ENCODE measurements at places on chromosomes 12 and 14.

DNA sequence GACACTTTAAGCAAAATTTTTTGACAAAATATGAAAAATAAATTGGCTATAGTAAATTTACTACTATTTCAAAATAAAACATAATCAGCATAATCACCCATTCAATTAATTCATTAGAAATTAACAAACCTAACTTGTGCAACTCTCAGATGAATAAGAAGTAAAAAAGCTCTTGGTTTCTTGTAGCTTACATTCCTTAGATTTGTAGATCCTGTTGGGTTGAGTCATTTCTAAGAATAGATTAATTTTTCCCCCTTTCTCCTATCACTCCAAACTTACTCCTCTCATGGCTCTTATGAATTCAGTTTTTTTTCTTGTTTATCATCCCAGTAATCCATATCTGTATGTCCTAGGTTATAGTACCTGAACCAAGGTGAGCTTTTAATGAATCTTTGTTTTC lies 230.9 kb upstream of the LRIG3 start:
- no peak for DNase-seq

DNA sequence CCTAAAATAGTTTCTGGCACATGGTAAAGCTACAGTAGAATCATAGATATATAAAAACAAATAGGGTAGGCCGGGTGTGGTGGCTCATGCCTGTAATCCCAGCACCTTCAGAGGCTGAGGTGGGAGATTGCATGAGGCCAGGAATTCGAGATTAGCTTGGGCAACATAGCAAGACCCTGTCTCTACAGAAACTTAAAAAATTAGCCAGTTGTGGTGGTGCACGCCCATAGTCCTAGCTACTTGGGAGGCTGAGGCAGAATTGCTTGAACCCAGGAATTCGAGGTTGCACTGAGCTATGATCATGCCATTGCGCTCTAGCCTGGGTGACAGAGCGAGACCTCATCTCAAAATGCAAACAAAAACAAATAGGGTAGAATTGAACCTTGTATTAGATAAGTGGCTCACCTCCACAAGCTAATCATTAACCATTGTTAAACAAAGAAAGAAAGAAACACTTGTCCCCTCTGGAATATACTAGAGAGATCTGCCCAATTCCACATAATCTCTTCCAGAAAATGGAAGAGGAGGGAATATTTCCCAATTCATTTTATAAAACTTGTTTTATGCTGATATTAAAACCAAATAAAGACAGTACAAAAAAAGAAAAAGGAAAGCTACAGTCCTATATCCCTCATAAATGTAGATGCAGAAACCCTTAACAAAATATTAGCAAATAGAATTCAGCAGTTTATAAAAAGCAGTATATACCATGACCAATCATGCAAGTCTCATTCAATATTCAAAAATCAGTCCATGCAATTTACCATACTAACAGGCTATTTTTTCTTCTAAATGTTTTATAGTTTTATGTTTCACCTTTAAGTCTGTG lies 22.7 kb upstream of the DHRS2 start:
- DNase-seq: no peak

GRCh38 chr12:59452746-59453145 lies 143.1 kb upstream of the SLC16A7 start:
- DNase-seq: no peak

DNA sequence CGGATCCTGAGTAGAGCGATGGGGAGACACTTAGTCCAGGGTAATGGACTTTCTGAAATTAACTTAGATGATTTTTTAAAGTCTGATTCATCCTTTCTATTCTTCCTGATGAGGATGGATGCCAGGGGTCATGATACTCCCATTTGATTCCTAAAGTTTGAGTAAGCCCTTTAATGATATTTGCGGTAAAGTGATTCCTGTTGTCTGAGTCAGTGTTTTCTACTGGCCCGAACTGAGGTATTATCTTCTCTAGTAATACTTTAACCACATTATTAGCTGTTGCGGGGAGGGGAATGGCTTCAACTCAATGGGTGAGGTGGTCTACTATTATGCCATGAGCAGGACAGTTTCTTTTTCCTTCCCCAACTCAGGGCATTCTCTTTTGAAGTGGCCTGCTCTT lies 111.6 kb downstream of the RIN3 start:
- DNase-seq: no peak

DNA sequence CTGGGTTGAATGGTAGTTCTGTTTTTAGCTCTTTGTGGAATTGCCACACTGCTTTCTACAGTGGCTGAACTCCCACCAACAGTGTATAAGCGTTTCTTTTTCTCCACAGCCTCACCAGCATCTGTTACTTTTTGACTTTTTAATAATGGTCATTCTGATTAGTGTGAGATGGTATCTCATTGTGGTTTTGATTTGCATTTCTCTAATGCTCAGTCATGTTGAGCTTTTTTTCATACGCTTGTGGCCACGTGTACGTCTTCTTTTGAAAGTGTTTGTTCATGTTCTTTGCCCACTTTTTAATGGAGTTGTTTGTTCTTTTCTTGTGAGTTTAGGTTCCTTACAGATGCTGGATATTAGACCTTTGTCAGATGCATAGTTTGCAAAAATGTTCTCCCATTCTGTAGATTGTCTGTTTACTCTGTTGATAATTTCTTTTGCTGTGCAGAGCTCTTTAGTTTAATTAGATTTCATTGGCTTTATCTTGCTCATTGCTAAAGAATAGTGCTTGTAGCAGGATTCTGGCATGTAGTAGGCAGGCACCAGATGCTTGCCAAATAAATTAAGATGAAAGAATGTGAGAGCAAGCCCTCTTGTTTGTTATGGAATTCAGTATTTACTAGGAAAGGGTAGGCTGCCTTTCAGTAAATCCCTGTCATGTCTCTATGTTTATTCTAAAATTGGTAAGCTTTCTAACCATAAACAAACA lies 86.8 kb downstream of the PDE3A start:
- DNase-seq: no peak

DNA sequence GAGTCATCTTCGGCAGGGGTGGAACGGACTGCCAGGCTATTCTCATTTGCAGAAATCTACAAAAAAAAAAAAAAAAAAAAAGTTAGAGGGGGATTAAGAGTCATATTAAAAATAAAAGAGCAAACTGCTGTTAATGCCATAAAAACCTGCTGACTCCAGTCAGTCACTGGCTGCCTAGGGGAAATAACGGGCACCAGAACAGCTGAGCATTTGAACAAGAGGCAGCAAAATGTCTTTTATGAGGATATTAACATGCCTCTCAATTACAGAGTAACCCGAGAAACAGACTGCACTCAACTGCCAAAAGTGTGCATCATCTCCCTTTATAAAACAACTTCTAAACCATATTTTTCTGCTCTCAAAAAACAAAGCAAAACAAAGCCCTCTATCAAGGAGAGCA lies 28.7 kb upstream of the CERS5 start:
- DNase-seq: no peak

DNA sequence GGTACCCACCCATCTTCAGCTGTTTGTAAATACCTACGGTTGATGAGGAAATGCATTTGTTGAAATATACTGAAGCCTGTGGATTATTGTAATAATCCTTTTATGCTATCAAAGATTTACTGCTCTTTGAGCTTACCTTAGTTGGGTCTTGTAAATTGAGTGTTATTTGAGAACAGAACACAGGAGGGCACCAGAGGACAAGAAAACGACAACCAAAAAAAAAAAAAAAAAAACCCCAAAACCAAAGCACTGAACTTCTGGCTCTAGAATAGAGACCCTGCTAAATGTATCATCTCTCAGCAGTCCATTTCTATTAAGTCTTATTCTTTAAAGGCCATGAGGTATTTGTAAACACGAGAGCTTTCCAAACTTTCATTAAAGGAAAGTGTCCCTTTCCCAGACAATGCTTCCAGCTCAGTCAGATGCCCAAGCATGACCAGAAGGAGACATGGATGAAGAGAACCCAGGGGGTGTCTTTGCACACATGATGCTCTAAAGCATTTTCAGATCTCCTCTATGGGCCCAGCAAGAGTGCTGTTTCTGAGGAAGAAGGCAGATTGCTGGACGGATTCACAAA lies 763.9 kb downstream of the NRXN3 start:
- no peak for DNase-seq

GRCh38 chr12:51868821-51869495 lies 18.9 kb upstream of the ANKRD33 start:
- no peak for DNase-seq

DNA sequence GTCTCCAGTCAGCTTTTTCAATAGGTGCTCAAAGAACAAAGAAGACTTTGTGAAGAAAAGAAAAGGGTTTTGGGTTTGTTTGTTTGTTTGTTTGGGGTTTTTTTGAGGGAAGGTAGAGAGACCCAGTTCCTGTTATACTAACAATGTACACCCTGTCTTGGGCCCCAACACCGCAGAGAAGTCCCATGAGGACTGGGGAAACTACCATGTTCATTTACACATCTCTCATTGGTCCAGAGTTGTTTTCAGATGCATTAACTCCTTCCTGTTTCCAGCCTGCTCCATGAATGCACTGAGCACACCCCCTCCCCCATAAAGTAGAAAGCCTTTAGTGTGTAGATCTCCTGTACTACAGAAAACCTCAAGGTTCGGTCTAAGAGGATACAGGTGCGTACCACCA lies 51.1 kb upstream of the SLC8A3 start:
- no peak for DNase-seq

GRCh38 chr12:68781728-68782127 lies 26.2 kb upstream of the MDM2 start:
- no peak for DNase-seq

- DNase-seq: no peak
These were observed 97.2 kb downstream of the PCNX1 start for GRCh38 chr14:71004481-71004880.

GRCh38 chr14:99033951-99034350 lies 238.0 kb downstream of the BCL11B start:
- no peak for DNase-seq

- DNase-seq: no peak
These were observed 90.5 kb downstream of the TTC8 start for GRCh38 chr14:88914956-88915355.

DNA sequence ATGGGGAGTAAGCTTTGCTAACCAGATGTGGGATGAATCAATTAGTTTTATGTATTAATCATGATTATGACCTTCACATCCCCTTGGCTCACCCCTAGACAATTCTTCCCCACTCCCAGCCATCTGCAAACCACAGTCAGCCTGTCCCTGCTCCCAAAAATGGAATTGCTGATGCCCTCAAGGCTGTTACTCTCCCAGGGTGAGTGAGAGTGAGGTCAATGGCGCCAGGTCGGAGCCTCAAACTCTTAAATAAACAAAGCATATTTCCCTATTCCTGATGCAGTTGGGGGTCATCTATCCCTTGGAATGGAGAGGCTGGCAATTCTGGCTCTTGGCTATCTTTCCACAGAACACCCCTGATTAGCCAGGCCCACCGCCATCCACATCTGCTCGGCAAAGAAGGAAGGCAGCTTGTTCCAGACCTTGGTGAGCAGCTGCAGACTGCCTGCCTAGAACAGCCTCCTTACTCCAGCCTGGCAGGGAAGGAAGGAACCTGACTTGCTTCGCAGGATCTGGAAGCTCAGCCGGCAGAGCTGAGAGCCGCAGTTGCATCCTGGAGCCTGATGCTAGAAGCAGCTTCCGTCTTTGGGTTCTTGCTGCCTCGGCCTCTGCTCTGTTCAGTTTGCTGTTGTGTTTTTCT lies 57.0 kb downstream of the SMUG1 start:
- DNase-seq: no peak

DNA sequence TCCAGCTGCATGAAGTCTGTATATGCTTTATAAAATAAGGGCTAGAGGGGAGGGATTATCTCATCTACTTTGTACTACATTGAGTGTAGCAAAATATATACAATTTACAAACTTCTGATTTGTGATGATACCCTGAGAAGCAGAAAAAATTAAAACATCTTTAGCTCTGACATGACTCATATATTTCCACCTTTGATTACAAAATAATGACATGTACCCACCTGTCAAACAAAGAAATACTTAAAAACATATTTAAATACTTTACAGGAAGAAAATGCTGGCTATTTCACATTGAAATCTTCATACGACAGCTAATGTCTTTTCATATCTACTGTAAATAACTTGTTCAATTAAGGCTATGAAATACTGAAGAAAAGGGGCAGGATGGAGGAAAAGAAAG lies 3.3 kb downstream of the GPR135 start:
- no peak for DNase-seq
